ENCODE measurements at places on chromosomes 1 and 21.

GRCh38 chr1:231384696-231385415 is 37.2 kb downstream of the EGLN1 start:
- DNase-seq = no peak

- DNase-seq = no peak
Measured at GRCh38 chr1:195763146-195763906, 844.9 kb downstream of the KCNT2 start.

GRCh38 chr1:244590670-244591069 is 62.3 kb upstream of the DESI2 start:
- DNase-seq = no peak

GRCh38 chr1:221517961-221518360 is 223.9 kb downstream of the DUSP10 start:
- no peak for DNase-seq

DNA sequence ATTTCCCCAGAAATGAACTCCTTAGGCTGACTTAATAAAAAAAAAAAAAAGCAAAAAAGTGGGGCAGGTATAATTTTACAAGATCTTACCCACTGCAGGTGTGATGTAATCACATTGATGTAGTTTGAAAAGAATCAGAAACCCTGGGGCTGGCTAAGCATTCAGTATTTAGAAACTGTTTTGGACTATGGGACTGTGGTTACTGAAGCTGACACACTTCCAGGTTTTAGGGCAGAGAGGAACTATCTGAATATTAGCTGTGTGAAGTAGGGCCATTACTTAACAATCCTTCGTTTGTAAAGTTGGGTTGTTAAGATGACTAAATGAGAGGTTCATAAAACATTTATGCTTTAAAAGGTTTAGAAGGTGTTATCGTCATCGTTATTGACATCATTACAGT is 165.3 kb downstream of the FASLG start:
- no peak for DNase-seq

DNA sequence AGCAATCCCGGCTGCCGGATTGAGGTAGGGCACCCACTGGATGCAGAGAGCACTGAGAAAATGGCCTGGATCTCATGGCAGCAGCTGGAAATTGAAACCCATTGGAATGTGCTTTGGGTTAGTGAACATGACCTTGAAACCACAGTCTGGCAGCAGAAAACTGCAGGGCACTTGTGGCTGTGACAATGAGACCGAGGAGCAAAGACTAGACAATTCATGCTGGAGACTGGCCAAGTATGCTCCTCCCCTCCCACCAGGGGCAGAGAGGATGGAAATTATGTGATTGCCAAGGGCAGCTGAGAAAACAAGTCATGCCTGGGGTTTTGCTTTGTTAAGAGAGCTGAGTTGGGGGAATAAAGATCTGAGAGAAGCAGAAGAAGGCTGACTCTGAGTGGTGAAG is 60.7 kb downstream of the ZNF697 start:
- no peak for DNase-seq

- no peak for DNase-seq
Measured at GRCh38 chr1:206960676-206961386, 9.4 kb downstream of the FCAMR start.
